GM13976 (cell line): ENCODE measurements at places on chromosomes 1 and 21.

- DNase-seq, result no peak
These were observed 52.4 kb upstream of the CDC42BPA start for GRCh38 chr1:227370533-227371254.

DNA sequence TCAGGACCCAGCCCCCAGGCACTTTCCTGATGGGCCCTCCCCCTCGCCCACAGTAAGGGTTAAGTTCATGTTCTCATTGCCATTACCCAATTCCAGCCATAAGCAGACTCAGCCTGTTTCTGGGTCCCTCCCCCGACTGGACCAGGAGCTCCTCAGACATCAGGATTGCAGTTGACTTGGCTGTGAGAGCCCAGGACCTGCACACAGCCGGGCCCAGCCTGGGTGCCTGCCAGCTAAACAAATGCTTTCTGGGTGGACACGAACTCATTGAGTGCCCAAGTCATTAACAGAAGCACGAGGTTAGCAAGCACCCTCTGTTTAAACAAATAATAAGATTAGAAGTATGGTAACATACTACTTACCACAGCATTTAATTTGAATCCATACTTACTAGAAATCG is 147.9 kb upstream of the POU3F1 start:
- DNase-seq, result no peak

DNA sequence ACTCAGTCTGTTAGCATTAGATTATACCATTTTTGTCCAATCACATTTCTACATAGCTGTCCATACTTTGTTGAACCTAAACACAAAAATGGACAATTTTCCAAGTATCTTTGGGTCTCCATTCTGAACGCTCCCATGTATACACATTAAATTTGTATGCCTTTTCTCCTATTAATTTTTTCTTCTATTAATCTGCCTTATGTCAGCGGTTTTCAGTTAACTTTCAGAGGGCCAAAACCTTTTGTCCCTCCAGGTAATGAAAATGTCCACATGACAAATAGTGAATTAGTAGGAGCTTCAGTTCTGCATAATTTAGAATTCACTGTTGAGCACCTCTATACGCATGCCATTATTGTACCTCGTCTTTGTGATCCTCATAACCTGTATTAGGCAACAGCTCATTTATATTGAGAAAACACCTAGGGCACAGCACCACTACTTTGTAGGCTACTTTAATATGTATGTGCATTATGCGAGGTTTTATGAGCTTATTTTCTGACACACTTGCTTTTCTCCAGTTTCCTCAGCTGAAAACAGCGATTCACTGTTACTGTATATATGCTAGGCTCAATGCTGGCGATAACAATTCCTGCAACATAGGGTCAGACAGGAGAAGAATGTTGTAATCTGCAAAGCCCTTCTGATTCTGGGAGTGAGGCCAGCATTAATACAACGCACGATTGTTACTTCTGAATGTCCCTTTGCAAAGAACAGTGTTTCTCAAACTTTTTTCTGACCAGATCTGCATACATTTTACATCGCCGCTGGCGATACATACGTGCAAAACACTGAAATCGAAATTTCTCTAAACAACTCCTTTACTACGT is 1.1 kb upstream of the ABCD3 start:
- no peak for DNase-seq

- DNase-seq, result no peak
These were observed 132.7 kb downstream of the RUNX1 start for GRCh38 chr21:34916446-34916845.

- DNase-seq, result no peak
These were observed 23.8 kb downstream of the DAB1 start for GRCh38 chr1:57400048-57400447.

DNA sequence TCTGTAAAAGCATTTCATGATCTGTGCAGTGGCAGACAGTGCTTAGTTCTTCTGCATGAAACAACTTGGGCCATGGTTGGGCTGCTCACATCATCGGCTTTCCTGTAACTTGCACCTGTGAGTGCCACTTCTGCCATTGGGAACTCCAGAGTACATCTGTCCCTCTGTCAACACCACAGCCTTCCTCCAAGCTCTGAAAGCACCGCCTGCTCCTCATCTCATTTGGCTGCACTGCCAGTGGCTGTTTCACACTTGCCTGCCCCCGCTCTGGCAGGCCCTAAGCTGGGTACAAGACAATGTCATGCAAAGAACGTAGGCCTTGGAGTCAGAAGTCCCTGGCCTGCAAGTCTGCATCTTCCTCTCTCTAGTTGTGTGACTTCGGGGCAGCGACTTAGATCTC is 46.4 kb downstream of the DDX20 start:
- no peak for DNase-seq
